ENCODE measurements at places on chromosomes 2 and 18. TPM values are rescaled to one million over a fixed set of nuclear protein-coding genes. Genes with fewer than 3 reads are reported as not detected.

DTNA gene
- total RNA-seq: 0.40 TPM

GREB1L gene
- not detected for total RNA-seq

UGT1A5 gene
- not detected for total RNA-seq

PHLPP1 gene
- 8.6 TPM for total RNA-seq

CRYGC gene
- total RNA-seq: not detected

CCDC68 gene
- not detected for total RNA-seq

NPAS2 gene
- total RNA-seq: 14.4 TPM

CRYGD gene
- not detected for total RNA-seq

PSMA8 gene
- 1.3 TPM for total RNA-seq

DSG1 gene
- not detected for total RNA-seq

COL4A4 gene
- not detected for total RNA-seq

PCARE gene
- total RNA-seq: not detected

DHX57 gene
- total RNA-seq: 15.2 TPM

SULT1C3 gene
- total RNA-seq: not detected

ACVR1C gene
- 1.7 TPM for total RNA-seq

AOX1 gene
- 0.69 TPM for total RNA-seq

KLHL29 gene
- total RNA-seq: 1.0 TPM

SULT1C2 gene
- total RNA-seq: not detected

MATN3 gene
- not detected for total RNA-seq

DOCK10 gene
- 191 TPM for total RNA-seq

TEX44 gene
- total RNA-seq: not detected

CLEC4F gene
- not detected for total RNA-seq

RAX gene
- not detected for total RNA-seq

Measured in activated CD8-positive, alpha-beta T cell treated with anti-CD3 and anti-CD28 coated beads for 36 hours (primary cell).